ENCODE measurements at places on chromosomes 3 and 15.

DNA sequence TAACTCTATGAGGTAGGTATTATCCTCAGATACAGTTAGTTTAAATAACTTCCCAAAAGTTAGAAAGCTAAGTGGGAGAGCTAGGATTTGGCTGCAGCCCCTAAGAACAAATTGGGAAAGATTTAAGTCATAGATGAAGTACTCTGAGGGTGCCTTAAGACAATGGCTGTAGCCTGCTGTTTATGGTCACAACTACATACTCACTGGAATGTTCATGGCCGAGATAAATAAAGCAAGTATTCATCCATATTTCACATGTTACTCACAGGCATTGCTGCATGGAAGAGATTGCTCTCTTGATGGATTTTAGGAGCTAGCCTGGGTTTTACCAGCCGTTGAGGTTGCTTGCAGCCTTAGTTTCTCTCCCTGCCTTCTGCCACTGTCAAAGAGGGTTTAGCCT, 145.0 kb downstream of the CMSS1 start:
- DNase-seq = peak; percentile 41

DNA sequence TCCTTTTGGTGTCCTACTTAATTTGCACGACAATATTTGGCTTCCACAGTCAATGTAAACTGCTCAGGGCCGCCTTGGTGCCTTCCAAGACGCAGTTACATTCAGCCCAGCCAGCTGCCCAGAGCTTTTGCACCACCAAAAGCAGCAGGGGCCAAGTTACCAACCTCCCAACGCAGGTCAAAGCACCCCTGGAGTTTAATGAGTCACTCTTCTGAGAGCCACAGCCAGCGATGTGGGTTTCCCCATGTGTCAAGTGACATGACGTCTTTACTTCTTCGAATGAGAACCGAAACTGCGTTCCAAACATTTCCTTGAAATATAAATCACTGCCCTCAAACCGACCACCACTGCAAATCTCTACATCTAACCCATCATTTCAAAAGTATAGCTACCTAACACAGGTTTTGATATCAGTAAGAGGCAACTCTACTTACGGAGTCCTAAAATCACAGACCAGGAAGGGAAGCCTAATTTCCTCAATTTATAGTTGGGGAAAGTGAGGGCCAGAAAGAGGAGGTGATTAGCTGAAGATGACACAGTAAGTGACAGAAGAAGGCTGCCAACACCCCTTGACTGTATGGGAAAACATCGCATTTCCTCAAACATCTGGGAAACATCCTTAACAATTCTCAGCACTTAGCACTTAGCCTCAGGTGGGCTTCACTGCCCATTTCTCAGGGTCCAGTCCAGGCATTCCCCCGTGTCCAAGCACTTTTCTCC, 24.5 kb downstream of the MB21D2 start:
- peak; percentile 100 for DNase-seq

DNA sequence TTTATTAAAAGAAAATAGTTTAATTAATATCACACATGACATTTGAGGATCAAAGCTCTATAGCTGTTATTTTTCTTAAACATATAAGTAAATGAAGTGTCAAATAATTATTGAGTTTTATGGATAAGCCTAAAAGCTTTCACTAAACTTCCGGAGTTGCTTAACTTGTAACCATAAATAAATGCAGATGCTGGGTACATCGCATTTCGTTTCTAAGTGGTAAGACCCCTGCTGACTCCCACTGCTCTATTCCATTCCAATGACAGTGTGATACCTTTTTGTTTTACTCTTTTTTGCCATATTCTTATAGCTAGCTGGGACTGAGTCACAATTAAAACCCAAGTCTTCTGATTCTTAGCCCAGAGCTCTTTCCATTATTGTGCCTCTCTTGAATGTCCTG, 411.1 kb downstream of the SOX2 start:
- no peak for DNase-seq

DNA sequence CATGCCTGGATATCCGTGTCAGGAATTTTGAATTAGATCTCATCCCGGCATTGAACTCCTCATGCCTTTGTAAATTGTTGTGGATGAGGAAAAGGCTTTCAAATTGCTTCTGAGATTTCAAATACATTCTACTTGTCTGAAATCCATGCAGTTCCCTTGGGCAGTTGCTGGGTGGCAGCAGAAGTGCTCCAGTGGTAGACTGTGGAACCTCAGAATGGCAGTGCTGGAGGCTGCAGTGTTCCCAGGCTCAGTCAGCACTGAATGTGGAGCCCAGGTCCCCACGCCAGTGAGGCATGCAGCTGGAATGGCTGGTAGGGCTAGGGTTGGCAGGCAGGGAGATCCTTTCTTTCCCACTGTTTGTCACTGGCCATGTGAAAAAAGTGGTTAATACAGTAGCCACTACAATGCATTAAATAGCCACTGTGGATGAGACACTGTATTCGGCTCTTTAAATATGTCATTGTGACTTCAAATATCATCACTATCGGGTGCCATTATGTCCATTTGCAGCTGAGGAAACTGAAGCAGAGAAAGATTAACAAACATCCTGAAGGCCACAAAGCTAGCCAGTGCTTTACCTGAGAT, 98.6 kb downstream of the TPRG1 start:
- peak; percentile 91 for DNase-seq

DNA sequence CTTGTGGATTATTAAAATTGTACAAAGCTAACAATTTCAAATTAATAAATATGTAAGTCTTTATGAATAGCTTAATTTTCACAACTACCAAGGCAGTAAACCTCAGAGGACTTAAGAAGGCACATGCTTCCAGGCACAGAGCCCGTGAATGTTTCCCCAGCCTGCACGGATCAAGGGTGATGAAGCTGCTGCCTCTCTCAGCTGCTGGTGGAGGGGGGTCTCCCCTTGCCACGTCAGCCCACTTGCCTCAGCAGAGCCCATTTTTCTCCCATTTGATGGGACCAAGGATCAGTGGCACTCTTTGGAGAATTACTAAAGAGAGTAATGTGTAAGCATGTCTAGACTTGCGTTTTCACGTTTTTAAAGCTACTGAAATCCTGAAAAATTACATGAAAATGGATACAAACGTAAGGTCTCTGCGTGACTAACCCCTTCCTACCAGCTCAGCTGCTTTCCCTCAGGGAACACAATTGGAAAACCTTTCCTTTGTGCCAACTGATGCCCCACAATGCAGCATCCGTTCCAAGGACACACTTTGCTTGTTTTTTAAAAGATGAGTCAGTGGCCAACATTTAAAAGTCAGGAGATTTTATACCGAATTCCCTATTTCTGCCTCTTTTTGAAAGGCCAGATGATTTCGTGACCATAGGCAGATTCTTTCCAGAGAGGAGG, 494.1 kb downstream of the GABRG3 start:
- DNase-seq = no peak

DNA sequence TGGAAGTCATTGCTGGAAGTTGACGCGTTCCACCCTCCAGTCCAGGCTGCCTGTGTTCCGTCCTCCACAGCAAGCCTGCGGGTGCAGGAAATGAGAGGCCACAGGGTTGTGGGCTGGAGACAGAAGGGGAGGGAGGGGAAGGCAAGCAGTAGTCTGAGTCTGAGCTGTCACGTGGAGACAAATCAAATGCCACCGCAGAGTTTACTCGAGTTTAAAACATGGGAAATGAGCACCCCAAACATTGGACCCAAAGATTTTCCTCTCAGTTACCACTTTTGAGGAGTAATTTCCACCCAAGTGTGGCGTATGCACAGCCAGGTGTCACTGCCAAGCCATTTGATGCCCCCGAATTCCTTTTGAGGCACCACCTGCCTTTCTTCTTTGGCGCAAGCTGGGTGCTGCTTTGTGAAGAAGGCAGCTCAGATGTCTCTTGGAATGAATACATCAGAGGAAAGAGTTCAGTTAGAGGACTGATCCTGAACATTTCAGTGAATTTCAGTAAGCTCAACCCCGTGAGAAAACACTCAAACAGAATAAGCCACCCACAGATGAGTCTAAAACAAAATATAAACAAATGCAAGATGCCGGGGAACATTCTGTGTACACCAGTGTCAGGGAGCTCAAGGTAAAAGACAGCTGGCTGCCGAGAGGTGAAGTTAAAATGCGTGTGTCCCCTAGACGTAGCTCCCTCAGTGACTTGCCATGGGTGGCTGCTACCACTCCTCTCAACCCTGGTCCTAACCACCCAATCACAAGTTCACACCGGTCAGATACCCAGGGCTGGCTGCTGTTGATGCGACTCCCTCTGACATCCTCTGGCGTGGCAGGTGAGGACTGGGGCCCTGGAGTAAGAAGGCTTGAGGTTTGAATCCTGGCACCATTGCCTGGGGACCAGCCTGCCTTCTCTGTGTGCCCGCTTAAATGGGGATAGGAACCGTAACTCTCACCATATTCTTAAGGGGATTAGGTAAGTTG, 203.8 kb downstream of the UACA start:
- peak; percentile 54 for DNase-seq
